ENCODE measurements at places on chromosomes 3 and 15.

- no peak for DNase-seq
These were observed 70.1 kb upstream of the CDV3 start for GRCh38 chr3:133503409-133503808.

- DNase-seq: peak; percentile 12
These were observed 534 bp downstream of the FRMD5 start for GRCh38 chr15:44194323-44195150.

GRCh38 chr15:88178631-88179030, 77.9 kb downstream of the NTRK3 start:
- DNase-seq: no peak

DNA sequence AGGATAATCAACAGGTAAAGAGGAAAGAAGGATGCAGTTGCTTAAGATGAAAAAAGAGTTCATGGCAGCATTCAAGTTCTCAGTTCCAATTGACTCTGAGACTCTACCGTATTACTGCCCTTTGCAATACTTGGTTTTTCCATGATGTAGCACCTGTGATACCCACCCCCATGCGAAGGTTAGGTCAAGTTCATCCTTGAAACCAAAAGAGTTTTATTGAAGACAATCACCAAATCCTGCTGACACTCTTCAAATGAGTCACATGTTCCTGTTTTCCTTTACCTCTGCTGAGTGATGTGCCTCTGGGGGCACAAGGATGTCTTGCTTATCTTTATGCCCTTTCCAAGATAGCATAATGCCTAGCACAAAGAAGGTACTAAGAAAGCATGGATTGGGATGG, 111.3 kb upstream of the SLC7A14 start:
- DNase-seq: no peak

DNA sequence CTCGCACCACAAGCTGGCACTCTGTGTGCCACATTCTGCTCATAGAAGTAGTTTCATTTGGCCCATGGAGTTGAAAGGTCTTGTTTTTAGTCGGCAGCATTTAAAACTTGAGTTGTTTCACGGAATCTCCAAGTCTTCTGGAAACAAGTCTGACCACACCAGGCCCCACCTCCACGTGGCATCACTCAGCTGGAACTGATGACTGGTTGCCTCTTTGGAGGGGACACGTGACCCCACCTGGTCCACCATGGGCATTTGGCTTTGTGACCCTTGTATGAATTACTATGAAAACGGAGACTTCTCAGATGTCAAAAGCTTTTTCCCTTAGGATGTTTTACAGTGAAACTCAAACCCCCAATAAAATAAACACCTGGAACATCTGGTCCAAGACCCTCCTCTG, 74.9 kb downstream of the NTRK3 start:
- no peak for DNase-seq

GRCh38 chr3:134846911-134847317, 51.9 kb downstream of the EPHB1 start:
- no peak for DNase-seq

GRCh38 chr3:146679191-146679590, 74.0 kb upstream of the PLSCR5 start:
- no peak for DNase-seq

DNA sequence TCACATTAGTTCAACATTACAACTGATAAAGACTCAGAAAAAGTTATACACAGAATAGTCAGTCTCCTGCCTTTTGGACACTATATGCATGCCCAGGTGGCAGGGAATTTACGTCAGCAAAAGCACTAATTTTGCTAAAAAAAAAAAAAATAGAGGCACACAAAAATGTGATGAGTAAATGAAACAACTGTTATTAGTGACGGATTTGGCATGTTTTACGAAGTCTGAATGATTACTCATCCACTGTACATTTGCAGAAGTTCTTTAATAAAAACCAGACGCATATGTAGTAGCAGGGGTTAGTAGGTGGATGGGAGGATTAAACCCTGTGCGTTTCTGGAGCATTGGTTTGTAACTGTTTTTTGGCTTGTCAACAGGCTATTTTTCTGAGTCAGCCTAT, 99.0 kb downstream of the MITF start:
- no peak for DNase-seq

DNA sequence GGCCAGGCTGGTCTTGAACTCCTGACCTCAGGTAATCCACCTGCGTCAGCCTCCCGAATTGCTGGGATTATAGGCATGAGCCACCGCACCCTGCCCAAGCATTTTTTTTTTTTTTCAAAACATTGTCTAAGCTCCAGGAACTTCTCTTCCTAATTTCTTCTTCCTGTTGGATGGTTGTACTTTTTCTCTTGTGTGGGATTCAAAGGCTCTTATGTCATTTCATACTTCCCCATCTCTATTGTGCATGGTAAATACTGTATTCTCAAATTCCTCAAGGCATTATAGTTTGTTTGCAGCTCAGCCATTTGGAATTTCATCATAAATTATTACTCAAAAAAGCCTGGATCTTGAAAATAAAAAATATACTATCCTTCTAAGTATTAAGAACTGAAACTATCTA, 199.1 kb upstream of the GADL1 start:
- no peak for DNase-seq

DNA sequence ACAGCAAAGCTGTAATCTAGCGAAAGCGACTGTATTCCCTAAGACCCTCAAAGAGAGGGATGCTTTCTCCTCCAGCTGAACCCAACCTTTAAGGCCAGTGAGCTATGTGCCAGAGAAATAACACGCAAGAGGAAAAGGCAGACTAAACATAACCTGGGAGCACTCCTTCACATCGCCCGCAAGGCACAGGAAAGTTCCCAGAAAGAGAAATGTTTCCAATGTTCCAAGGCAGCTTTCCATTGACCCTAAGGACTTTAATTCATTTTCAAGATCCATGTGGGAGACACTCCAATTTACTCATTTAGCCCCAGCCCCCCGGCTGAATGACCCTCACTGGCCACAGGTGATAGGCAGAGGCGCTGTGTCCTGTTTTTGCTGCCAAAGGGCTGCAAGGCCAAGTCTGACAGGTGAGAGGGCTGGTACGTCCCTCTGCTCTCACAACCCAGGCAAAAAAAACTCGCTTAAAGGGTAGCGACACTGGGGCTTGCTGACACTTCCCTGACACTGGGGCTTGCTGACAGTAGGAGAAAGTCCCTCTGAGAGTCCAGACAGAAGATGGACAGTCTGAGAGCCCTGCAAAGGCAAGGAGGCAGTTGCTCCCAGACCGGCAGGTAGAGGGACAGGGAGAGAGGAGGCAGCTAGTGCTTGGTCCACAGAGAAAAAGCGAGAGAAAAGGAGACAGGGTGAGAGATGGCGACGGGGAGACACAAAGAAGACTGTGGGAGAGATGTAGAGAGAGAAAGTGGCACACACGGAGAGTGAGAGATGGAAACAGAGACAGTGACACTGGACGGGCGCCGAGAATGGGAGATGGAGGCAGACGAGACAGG, 702 bp downstream of the ARHGEF3 start:
- DNase-seq: peak; percentile 29

GRCh38 chr15:94793207-94793606, 561.8 kb downstream of the MCTP2 start:
- DNase-seq: no peak

- DNase-seq: no peak
These were observed 65.8 kb downstream of the MYO5A start for GRCh38 chr15:52462806-52463360.

- DNase-seq: peak; percentile 65
These were observed 28.4 kb downstream of the CCDC12 start for GRCh38 chr3:46947981-46948791.

- DNase-seq: no peak
These were observed 54.5 kb downstream of the PSMD6 start for GRCh38 chr3:63968612-63969350.

DNA sequence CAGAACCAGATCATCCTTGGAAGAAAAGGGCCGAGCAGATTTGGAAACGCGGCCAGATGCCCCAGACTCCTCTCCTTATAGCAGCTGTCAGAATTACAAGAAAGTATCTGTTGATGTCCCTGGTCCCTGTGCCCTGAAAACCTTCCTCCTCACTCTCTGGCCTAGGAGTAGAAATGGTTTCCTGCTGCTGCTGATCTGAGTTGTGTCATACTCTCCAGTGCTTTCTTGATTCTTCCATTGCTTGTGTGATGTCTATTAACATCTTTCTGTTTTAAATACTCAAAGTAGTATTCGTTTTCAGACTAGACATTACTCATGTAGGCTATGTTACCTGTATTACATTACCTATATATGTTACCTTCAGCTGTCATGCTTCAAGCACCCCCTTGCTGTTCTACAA, 26.8 kb upstream of the HERC1 start:
- no peak for DNase-seq

DNA sequence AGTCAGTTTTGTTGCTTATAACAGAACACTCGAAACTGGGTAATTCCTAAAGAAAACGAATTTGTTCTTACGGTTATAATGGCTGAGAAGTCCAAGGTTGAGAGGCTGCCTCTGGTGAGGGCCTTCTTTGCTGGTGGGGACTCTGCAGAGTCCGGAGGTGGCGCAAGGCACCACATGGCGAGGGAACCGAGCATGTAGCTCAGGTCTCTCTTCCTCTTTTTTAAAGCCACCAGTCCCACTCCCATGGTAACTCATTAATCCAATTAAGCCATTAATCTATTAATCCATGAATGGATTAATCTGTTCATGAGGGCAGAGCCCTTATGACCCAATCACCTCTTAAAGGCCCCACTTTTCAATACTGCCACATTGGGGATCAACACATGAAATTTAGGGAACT, 50.0 kb downstream of the ROPN1B start:
- no peak for DNase-seq

- peak; percentile 44 for DNase-seq
These were observed 21.1 kb upstream of the PLXND1 start for GRCh38 chr3:129627350-129628168.

- no peak for DNase-seq
These were observed 264.0 kb upstream of the CRBN start for GRCh38 chr3:3443482-3443881.

GRCh38 chr15:78739206-78739605, 72.1 kb downstream of the ADAMTS7 start:
- DNase-seq: no peak

- no peak for DNase-seq
These were observed 3.9 kb downstream of the MST1R start for GRCh38 chr3:49899815-49900214.

GRCh38 chr3:14082108-14082657, 42.5 kb downstream of the CHCHD4 start:
- no peak for DNase-seq

GRCh38 chr15:58517682-58518525, 86.1 kb downstream of the LIPC start:
- DNase-seq: no peak

DNA sequence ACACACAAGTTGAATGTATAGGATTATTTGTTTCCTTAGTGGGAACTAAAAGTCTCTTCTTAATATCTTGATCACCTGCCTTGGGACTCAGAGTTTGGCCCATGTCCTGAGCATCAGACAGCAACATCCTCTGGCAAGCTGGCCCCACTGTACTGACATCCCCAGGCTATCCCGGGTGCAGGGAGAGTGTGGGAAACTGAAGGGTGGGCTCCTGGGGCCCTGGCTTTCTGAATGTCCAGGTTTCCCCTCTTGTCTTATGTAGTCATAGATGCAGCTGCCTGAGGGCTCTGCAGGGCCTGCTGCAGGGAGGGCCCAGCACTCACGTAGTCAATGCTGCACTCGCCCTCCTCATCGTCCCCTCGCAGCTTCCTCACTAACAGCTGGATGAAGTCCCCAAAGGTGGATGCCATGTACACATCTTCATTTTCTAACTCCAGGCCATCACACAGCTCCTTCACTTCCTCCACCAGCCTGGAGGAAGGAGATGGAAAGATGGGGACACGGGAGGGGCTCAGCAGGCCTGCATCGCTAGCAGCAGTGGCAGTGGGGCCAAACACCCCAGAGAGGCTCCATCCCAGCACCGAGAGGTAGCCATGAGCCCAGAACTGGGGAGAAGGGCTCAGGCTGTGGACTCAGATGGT, 42.8 kb downstream of the ALDH1L1 start:
- no peak for DNase-seq

- no peak for DNase-seq
These were observed 53.0 kb downstream of the KLHL6 start for GRCh38 chr3:183502237-183503181.

GRCh38 chr3:99842826-99843589, 25.3 kb downstream of the CMSS1 start:
- DNase-seq: no peak

- no peak for DNase-seq
These were observed 11.4 kb downstream of the TM4SF1 start for GRCh38 chr3:149366031-149366430.

DNA sequence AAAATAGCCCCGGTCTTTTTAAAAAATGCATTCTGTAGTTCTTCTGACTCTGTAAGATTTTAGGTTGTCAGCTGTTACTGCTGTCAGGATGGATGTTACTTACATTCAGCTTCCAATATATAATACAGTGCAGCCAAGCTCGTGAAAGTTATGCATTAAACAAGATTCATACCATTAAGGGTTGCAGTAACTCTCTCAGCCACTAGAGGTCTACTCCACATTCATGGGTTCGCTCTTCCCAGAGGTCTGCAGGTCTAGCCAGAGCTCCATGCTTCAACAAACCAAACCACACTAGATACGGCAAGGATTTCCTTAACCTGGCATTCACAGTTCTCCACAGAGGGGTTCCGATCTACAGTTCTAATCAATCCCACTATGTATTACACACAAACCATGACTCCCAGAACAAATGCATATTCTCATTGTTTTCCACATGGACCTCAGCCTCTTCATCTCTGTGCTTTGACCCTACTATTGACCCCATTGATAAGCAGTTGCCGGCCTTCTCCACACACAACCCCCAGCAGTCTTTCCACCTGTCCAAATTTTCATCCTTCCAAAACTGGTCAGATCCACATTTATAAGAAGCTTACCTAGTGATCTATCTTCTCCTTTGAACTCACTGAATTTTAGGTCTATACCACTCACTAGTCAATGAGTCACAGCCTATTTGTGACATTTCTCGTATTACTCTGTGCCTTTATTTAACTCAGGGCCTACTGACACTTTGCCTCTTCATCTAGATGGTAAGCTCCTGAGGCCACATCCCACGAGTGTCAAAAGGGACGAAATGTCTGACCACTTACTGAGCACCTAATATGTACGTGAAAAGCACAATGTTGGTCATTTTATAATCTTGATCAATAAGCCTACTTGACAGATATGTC, 33.7 kb downstream of the RORA start:
- DNase-seq: no peak

DNA sequence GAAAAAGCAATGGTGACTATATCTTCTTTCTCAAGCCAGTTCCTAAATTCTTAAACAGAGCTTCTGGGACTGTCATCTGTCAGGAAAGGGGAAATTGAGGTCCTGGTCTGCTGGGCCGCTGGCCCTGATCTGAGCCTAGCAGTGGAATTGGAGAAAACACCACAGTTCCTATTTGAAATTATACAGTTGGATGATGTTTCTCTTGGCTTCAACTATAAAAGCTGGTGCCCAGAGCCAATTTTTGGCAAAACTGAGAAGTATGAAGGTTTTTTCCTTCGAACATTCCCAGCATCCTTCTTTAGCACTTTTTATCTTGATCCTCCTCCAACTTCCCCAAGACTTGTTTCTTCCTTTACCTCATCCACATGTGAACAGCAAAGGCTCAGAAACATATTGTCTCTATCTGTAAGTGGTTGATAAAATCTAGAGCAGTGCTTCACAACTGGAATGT, 83.9 kb downstream of the CD47 start:
- no peak for DNase-seq

Data from activated T-helper 2 cell treated with anti-CD3 and anti-CD28 coated beads, Interferon-gamma antibody, Interleukin-2, Interleukin-4, amounts not matched to agents 10 μg/mL and 5 μg/mL and 100 μg/mL, durations not matched to agents 14 hours and 24 hours and 36 hours (primary cell).